Natural killer cell (primary cell): ENCODE measurements at places on chromosomes 2 and 18.

DNA sequence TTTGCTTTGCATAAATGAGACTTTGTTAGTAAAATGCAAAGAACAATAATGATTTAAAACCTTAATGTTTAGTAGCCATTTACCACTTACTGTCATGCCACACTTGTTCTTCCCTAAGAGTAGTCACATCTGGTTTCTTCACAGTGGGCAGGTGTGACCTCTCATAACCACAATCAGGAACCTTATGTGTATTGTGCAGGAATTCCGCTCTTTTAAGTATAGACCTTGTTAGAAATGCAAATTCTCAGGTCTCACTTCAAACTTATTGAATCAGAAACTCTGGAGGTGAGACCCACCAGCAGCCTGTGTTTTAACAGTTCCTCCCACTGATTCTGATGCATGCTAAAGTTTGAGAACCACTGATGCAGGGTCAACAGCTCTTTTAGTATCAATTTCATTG lies 518.8 kb upstream of the MEX3C start:
- H3K4me1 ChIP-seq, result no peaks in the 10 kb centered on the region
- DNase-seq, result no peak
- H3K36me3 ChIP-seq, result no peaks in the 10 kb centered on the region
- H3K27me3 ChIP-seq, result no peaks in the 10 kb centered on the region

DNA sequence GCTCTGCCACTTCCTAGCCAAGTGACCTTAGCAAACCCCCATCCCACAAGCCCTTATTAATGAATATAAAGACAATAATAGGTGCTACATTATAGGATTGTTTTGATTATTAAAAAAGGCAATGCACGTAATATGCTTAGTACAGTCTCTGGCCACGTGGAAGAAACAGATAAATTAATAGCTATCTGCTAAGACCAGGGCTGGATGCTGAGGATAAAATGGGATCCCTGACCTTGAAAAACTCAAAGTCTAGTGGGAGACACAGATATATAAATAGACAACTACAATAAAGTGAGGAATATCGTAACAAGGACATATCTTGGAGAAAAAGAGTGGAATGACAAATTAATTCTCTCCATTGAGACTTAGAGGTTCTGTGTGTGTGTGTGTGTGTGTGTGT lies 29.9 kb upstream of the PARD3B start:
- no peak overlapping the region for H3K4me3 ChIP-seq
- H3K4me1 ChIP-seq, result no peaks in the 10 kb centered on the region
- no peak overlapping the region for H3K27ac ChIP-seq
- no peaks in the 10 kb centered on the region for H3K36me3 ChIP-seq
- no peak for DNase-seq

DNA sequence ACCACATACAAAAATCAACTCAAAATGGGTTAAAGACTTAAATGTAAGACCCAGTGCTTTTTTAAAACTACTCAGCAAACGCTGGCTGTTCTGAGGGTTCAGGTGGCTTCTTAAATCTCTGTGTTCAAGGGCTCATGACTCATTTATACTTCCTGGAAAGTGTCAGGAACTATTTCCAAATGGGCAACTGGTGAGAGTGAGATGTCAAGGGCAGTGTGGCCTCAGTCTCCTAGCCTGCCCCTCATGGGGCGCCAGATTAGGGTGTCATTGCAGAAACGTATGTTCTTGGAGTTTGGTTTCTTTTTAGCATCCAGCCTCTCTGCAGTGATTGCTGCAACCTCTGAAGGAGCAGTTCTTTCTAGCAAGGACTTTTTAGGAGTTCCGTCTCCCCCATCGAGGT lies 485.4 kb downstream of the TNS1 start:
- no peak for DNase-seq
- H3K36me3 ChIP-seq, result no peaks in the 10 kb centered on the region
- H3K27me3 ChIP-seq, result no peaks in the 10 kb centered on the region
- H3K4me1 ChIP-seq, result no peaks in the 10 kb centered on the region
- H3K4me3 ChIP-seq, result no peak overlapping the region

GRCh38 chr18:11215216-11215615 lies 65.8 kb upstream of the PIEZO2 start:
- H3K4me3 ChIP-seq, result no peak overlapping the region
- no peaks in the 10 kb centered on the region for H3K27me3 ChIP-seq
- no peaks in the 10 kb centered on the region for H3K4me1 ChIP-seq
- no peak overlapping the region for H3K27ac ChIP-seq
- no peak for DNase-seq

GRCh38 chr2:197516393-197516761 lies 511 bp downstream of the MOB4 start:
- H3K36me3 ChIP-seq, result no peaks in the 10 kb centered on the region
- peak overlapping the region; percentile 88 for H3K27ac ChIP-seq
- H3K4me1 ChIP-seq, result peaks cover 20% of the 10 kb centered on the region
- no peaks in the 10 kb centered on the region for H3K27me3 ChIP-seq
- peak overlapping the region; percentile 64 for H3K4me3 ChIP-seq
- peak; percentile 60 for DNase-seq

- H3K27ac ChIP-seq, result no peak overlapping the region
- H3K4me3 ChIP-seq, result no peak overlapping the region
- no peak for DNase-seq
- H3K27me3 ChIP-seq, result no peaks in the 10 kb centered on the region
- H3K36me3 ChIP-seq, result no peaks in the 10 kb centered on the region
These were observed 125.9 kb downstream of the ANTXR1 start for GRCh38 chr2:69138793-69139459.

DNA sequence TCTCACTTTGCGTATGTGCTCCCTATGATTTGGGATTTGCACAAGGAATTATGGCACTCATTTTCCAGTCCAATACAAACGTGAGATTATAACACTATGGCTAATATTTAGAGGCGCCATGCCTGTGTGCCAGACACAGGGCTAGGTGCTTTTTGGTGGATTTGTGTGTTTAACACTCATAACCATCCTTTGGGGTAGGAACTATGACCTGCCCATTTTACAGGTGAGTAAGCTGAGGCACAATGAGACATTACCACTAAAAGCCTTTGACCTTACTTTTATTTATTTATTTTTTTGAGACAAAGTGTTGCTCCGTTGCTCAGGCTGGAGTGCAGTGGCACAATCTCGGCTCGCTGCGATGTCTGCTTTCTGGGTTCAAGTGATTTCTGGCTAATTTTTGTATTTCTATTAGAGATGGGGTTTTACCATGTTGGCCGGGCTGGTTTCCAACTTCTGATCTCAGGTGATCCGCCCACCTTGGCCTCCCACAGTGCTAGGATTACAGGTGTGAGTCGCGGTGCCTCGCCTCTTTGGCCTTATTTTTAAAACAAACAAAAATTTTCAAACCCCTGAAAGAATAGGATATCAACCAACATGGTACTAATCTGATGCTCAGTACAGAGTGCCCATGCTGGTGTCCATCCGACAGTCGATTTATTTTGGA lies 26.6 kb upstream of the GLI2 start:
- H3K4me3 ChIP-seq, result no peak overlapping the region
- H3K27ac ChIP-seq, result no peak overlapping the region
- no peaks in the 10 kb centered on the region for H3K27me3 ChIP-seq
- H3K36me3 ChIP-seq, result no peaks in the 10 kb centered on the region
- no peak for DNase-seq
- H3K4me1 ChIP-seq, result no peaks in the 10 kb centered on the region

DNA sequence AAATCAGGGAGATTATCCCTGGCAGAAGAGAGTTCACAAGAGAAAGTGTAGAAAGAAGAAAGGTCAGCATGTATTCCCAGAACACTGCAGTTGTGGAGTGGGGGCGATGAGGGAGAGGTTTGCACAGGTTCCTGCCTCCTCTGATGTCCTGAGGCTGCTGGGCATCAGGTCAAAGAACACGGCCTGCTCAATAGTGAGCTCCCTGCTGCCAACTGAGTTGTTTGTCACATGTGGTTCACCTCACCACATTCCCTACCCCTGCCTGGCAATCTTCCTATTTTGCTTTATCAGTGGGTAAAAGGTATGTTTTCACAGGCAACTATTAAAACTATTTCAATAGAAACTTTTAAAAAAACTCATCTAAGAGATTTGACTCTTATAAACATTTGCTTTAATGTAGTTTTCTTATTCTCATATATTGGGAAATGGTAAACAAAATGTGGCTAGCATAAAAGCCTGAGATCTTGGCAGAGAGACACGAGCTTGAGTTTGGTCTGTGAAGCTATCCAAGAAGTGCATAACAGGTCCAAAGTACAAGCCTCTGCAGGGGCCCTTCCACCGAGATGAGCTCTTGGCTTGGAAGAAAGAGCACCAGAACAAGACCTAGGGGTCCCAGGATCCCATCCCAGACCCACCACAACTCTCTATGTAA lies 123.9 kb upstream of the SRD5A2 start:
- no peak overlapping the region for H3K27ac ChIP-seq
- no peak overlapping the region for H3K4me3 ChIP-seq
- no peaks in the 10 kb centered on the region for H3K27me3 ChIP-seq

DNA sequence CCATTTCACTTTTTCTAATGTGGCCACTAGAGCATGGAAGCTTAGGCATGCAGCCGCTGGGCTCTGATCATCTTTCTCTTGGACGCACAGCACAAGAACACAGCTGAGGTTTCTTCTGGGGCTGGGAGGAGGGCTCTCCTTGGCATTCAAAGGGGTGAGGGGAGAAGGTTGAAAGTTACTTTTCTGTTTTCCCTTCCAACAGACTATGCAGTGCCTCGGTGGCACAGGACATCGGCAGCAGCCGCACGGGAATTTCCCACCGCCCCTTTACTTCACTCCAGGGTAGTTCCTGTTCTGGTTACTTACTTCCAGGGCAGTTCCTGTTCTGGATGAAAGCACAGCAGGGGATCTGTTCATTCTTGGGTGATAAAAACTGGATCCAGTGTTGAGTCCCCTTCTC lies 18.9 kb upstream of the MAL start:
- H3K27ac ChIP-seq, result no peak overlapping the region
- H3K4me1 ChIP-seq, result no peaks in the 10 kb centered on the region
- no peaks in the 10 kb centered on the region for H3K27me3 ChIP-seq
- no peaks in the 10 kb centered on the region for H3K36me3 ChIP-seq
- no peak for DNase-seq

GRCh38 chr2:54052825-54053718 lies 62.3 kb upstream of the ACYP2 start:
- H3K27me3 ChIP-seq, result no peaks in the 10 kb centered on the region
- H3K4me3 ChIP-seq, result no peak overlapping the region
- H3K27ac ChIP-seq, result no peak overlapping the region

DNA sequence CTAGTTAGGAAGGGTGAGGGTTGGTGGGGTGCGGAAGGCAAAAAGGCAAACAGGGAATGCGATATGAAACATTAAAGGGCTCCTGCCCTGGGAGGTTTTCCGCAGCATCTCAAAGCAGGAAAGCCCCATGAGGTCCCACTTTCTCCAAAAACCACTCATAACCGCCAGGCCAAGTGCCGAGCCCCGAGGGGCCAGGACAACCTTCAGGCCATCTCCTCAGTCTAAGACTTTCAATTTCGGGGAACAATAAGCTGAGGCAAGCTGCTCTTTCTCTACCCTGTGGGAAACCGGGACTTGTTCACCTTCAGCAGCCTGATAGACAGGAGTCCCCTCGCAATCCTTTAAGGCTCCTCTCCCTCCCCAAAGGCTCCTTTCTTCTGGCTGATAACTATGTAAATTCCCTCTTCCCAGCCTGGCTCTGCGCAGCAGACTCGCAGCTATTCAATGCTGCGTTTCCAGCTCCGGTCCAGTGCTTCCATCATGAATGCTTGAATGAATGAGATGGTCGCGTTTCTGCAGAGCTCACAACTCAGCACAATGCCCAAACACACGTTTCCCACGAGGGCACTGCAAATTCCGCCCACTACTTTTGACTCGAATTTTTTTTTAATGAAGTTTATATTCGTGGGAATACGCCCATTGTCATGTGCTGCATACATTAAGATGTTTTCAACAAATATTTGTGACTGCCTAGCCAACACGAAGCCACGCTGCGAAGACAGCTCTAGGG lies 1.4 kb downstream of the LAMA1 start:
- H3K4me1 ChIP-seq, result no peaks in the 10 kb centered on the region
- no peak overlapping the region for H3K4me3 ChIP-seq
- H3K27ac ChIP-seq, result no peak overlapping the region
- peaks cover 16% of the 10 kb centered on the region for H3K27me3 ChIP-seq
- no peak for DNase-seq
- H3K36me3 ChIP-seq, result no peaks in the 10 kb centered on the region

GRCh38 chr2:42211291-42211690 lies 42.1 kb downstream of the EML4 start:
- H3K4me1 ChIP-seq, result no peaks in the 10 kb centered on the region
- H3K27ac ChIP-seq, result no peak overlapping the region
- no peaks in the 10 kb centered on the region for H3K27me3 ChIP-seq

DNA sequence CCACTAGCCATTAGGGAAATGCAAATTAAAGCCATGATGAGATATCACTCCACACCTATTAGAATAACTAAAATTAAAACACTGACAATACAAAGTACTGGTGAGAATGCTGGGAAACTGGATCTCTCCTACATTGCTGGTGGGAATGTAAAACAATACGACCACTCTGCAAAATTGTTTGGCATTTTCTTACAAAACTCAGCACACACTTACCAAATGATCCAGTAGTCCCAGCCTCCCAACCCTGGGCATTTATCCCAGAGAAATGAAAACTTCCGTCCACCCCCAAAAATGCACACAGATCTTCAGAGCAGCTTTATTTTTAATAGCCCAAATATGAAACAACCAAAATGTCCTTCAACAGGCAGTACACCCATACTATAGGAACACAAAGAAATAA lies 8.9 kb upstream of the TMSB10 start:
- H3K27me3 ChIP-seq, result no peaks in the 10 kb centered on the region
- H3K4me3 ChIP-seq, result no peak overlapping the region
- H3K27ac ChIP-seq, result no peak overlapping the region
- H3K4me1 ChIP-seq, result peaks cover 35% of the 10 kb centered on the region

- H3K36me3 ChIP-seq, result no peaks in the 10 kb centered on the region
- no peaks in the 10 kb centered on the region for H3K4me1 ChIP-seq
- no peak overlapping the region for H3K4me3 ChIP-seq
- H3K27ac ChIP-seq, result no peak overlapping the region
- no peaks in the 10 kb centered on the region for H3K27me3 ChIP-seq
These were observed 219.3 kb upstream of the FOSL2 start for GRCh38 chr2:28173377-28173776.

DNA sequence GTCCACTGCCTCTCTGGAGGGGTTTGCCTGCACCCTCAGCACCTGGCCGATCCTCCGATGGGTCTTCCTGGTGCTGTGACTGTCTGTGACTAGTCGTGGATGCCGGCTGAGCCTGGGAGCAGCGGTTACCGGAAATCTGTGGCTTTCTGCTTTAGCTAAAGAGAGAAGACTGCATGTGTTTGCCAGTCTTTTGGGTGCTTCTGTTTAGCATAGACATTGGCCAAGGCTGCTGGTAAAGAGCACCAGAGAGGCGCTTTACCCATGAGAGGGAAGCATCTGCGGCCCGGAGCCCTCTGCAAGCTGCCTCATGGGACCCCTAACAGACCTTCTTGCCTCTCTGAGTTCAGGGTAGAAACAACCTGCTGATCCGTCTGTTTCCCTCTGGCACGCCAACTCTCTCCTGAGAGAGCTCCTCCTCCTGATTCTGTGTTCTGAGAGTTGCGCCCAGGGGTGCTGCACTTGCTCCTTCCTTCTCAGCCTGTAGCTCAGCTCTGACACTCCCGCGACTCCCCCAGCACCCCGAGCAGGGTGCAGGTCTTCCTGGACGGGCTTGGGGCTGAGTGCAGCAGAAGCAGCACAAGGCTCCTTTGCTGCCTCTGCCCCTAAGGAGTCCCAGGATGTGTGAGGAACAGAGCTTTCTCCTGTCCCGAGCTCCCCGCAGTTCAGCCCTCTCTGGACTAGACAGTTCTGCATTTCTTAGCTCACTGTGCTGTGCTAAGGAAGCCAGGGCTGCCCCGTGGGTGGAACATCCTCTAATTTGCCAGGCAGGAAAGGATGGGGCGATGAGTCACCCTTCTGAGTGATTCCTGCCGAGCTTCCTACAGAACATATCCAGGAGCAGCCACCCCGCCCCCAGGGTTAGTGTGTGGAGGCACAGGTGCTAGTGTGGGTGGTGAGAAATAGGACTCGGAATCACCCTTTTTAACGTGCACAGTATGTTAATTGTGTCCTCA lies 203.2 kb downstream of the SH3RF3 start:
- no peak overlapping the region for H3K4me3 ChIP-seq
- no peak overlapping the region for H3K27ac ChIP-seq
- no peaks in the 10 kb centered on the region for H3K27me3 ChIP-seq
